Fibroblast of skin of right biceps (primary cell): ENCODE measurements at places on chromosomes 6 and 20.

DNA sequence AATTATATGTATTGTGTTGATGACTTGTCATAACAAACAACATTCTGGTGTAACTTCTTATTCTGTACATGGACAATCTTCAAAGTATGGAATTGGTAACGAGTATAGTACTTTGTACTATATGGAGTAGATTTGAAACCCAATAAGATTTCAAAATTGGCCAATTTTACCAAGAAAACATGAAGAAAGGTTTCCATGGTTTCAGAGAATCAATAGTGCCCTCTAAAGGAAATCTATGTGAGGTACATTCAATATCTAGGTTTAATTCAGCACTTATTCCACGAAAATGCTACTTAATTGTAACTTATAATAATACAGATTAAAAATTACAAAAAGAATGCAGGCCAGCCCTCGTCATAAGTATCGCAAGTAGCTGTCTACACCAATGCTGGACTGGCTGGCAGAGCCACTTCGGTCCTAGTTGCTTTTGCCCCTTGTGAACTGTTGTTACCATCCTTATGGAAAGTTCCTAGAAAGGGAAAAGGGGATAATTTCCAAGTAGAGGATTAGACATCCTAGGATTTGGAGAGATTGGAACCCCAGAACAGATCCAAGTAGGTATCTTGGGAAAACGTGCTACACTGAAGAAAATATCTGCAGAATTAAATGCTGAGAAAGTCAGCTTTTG lies 70.9 kb downstream of the LCA5 start:
- peak; percentile 10 for DNase-seq

- DNase-seq, result peak; percentile 69
These were observed 22.4 kb upstream of the BACH2 start for GRCh38 chr6:90319044-90319443.

DNA sequence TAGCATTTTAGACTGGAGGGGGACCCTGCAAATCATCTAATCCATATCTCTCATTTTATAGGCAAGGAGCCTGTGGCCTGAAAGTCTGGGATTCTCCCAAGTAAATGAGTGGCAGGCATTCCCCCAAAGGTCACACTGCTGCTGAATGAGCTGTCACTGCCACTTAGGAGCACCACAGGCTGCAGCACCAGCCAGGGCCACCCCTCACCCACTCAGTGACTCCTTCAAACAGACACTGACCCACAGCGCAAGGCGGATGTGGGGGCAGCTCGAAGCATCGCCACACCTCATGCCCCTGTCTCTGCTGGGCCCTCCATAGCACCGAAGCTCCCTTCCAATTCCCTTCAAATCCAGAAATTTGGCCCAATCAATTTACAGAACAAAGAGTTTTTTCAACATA lies 119.9 kb upstream of the ARID1B start:
- no peak for DNase-seq

- no peak for DNase-seq
These were observed 142.7 kb downstream of the PCSK2 start for GRCh38 chr20:17369506-17369905.

DNA sequence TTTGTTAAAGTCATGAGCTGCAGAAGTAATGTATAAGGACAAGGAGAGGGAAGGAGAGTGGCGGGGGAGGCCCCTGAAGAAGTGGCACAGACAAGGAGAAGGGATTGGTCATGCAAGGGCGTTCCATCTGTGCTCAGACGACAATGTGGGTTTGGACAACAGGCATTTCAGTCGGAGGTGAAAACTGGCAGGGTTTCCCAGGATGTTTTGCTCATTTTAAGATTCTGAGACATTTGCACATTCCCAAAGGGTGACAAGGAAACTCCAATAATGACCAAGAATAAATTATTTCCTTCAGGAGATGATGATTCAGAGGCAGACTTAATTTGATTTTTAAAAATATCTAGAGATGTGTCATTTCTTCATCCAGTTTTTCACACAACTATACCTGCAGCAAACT lies 181.8 kb downstream of the HIVEP2 start:
- DNase-seq, result peak; percentile 92

DNA sequence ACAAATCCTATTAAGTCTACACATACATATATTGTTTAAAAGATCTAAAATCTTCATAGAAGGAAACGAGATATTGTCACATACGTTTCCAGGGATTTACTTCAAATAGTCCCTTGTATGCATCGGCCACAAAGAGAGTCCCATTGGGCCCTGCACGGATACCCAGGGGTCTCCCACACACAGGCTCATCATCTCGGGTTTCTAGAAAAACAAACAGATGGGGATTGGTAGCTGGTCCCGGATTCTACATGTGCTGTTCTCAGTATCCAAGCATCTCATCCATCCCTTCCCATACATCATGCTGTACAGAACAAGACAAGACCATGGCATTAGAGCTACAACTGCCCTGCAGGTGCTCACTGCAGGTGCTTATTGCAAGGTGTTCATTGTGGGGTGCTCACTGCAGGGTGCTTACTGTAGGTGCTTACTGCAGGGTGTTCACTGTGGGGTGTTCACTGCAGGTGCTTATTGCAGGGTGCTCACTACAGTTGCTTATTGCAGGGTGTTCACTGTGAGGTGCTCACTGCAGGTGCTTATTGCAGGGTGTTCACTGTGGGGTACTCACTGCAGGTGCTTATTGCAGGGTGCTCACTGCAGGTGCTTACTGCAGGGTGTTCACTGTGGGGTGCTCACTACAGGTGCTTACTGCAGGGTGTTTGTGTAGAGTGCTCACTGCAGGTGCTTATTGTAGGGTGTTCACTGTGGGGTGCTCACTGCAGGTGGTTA lies 21.0 kb downstream of the APMAP start:
- no peak for DNase-seq

- no peak for DNase-seq
These were observed 122.5 kb downstream of the ARID1B start for GRCh38 chr6:156899532-156900135.

GRCh38 chr6:23478312-23478711 lies 647.7 kb upstream of the NRSN1 start:
- no peak for DNase-seq

DNA sequence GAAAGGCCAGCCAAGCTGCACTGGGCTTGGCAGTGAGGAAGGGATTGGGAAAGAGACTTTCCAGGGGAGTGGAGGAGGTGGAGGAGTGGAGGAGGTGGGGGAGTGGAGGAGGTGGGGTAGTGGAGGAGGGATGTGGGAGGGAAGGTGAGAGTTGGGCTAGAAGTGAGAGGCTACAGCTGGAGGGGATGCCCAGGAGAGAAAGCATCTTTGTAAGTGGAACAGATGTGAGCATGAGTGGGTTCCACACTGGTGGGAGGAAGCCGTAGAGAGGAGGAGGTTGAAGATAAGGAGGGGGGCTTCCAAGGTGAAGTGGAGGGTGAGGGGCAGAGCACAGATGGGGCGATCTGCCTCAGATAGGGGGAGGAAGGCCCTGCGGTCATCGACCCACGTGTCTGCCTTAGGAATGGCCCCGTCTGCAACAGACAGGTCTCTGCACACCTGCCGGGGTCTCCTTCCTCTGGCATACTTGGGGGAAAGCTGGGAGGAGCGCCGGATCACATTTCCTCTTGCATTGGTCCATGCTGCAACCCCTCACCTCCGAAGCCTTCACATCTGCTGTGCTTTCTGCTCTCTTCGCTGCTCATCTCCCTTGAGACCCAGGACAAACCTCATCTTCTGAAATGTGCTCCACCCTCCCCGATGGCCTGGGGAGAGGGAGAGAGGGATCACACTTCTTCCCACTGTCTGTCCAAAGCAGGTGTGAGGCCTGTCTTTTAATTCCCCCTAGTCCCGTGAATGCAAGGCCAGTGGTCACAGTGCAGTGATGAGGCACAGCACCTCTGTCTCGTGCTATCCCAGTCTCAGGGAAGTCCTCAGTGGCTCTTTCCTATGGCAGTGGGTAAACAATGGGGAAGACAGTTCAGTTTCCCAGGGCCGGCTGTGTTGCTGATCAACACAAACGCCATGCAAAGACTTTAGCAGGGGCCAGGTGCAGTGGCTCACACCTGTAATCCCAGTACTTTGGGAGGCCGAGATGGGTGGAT lies 48.6 kb upstream of the SNX9 start:
- DNase-seq, result no peak

- no peak for DNase-seq
These were observed 86.6 kb downstream of the ISM1 start for GRCh38 chr20:13307562-13308163.
